ENCODE measurements at places on chromosomes 4 and X.

DNA sequence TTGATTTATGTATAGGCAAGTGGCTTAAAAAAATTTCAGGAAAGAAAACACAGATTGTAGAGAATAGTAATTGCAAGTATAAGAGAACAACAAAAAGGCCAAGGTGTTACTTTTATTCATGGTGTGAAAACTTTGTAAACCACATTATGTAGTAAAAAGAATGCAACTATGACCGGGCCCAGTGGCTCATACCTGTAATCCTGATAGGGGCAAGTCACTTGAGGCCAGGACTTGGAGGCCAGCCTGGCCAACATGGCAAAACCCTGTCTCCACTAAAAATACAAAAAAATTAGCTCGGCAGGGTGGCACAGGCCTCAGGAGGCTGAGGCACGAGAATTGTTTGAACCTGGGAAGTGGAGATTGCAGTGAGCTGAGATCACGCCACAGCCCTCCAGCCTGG, 131.7 kb downstream of the DCK start:
- ATAC-seq, result no peak

DNA sequence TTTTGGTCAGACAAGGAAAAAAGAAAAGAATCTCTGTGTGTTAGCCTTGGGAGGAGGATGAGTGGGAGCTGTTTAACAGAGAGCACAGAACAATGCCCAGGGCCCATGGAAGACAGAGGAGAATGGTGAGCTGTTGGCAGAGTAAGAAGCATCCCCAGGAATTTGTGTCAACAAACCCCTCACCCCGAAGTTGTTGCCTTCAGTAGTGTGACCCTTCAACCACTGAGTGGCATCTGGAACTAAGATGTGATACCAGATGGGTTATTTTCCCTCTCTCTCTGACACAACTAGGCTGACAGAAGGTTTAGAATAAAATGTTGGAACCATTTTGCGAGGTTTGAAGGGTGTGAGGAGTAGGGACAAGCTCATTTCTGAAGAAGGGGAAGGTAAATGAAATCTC, 25.1 kb downstream of the IGSF1 start:
- no peak for ATAC-seq

DNA sequence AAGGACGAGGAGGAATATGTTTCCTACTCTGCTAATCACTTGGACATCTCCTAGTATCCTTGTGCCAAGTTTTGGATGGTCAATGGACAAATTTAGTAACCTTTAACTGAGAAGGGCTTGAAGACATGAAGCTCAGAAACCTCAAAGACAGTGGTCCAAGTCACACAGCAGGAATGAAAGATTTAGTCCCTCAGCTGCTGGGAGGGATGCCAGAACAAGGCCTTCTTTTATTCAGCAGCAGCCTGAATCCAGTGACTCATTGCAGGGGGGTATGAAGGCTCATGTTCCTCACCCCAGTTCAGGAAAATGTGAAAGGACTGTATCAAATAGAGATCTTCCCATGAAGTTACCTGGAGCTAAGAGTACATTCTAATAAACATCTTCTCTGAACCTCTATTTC, 214.9 kb upstream of the UGT8 start:
- no peak for ATAC-seq

GRCh38 chrX:1491851-1492349, 39.2 kb upstream of the ASMTL start:
- ATAC-seq, result peak; percentile 90

- ATAC-seq, result no peak
Measured at GRCh38 chrX:20046223-20046622, 55.4 kb upstream of the BCLAF3 start.

DNA sequence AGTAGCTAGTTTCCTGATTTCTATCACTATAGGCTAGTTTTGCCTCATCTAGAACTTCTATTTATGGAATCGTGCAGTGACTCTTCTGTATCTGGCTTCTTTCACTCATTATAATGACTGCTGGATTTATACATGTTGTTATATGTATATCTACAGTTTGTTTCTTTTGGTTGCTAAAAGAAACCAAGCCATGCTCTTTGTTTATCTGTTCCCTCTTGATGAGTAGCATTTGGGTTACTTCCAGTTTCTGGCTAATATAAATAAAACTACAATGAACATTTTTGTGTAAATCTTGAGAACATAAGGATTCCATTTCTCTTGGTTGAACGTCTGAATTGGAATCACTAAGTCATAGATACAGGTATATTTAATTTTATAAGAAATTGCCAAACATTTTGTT, 73.9 kb downstream of the ARHGAP24 start:
- no peak for ATAC-seq

- ATAC-seq, result no peak
Measured at GRCh38 chrX:24153178-24153795, 3.8 kb downstream of the ZFX start.

GRCh38 chr4:95213366-95213765, 335.4 kb downstream of the UNC5C start:
- ATAC-seq, result no peak

DNA sequence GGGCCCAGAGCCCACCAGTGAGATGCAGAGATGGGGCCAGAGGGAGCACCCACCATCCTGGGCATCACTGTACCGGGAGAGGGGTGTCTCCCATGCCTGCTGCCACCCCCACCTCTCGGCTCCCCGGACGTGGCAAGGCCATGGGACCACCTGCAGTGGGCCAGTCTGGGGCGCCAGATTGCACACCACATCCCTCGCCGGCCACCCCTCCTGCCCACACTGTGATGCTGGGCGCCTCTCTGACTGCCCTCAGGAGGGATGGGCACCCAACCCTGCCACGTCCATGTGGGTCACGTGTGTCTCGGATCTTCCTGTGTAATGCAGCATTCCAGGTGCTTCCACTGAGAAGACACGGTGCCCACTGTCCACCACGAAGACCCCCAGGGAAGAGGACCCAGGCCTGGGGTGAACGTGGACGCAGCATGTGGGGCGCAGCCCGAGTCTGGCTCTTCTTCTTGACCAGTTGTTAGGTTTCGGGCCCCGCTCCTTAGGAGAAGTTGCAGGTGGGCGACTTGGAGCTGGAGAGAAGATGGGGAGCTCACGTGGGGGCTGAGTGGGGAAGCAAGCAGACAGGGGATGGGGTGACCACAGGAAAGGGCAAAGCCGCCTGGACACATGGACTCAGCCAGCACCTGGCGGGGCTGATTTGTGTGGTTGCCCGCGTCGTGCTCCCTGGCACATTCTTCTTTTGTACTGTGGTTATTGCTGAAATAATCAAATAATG, 47.7 kb downstream of the ZFYVE28 start:
- ATAC-seq, result no peak

- no peak for ATAC-seq
Measured at GRCh38 chr4:114103908-114104307, 124.5 kb upstream of the ARSJ start.

DNA sequence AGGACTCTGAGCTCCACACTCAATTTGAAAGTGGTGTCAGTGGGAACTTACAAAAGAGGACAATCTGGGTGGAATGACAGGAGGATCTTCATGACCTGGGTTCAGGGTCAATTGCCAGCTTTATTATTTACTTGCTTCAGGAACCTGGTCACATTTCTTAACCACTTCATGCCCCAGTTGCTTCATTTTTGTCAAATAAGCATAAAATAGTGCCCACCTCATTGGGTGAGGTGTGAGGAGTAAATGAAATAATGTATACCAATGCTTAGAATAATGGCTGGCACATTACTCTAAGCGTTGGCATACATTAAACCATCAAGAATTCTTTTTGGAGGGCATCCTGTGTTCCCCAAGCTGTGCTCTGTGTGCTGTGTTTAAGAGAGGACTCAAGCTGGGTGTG, 19.4 kb downstream of the VGLL1 start:
- no peak for ATAC-seq

- no peak for ATAC-seq
Measured at GRCh38 chr4:134537701-134538100, 336.1 kb upstream of the PABPC4L start.

DNA sequence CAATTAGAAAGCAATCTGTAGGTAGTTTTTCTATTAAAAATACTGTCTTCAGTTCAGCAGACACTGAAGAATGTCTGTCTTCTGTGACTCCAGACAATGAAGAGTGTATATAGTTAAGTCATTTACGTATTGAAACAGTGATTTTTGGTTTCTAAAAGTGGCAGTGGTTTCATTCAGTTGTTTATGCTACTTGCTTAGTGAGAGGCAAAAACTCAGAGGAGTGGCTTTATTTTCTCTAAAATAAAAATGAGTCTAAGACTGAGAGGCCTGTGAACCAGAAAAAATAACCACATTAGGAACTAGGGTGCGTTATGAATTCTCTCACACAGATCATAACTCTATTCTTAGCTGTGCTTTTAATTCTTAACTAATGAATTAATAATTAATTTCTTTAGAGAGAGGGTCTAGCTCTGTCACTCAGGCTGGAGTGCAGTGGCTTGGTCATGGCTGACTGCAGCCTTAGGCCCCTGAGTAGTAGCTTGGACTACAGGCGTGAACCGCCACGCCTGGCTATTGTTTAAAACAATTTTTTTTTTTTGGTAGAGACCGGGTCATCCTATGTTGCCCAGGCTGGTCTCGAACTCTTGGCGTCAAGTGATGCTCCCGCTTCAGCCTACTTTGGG, 31.4 kb downstream of the FREM3 start:
- ATAC-seq, result no peak

DNA sequence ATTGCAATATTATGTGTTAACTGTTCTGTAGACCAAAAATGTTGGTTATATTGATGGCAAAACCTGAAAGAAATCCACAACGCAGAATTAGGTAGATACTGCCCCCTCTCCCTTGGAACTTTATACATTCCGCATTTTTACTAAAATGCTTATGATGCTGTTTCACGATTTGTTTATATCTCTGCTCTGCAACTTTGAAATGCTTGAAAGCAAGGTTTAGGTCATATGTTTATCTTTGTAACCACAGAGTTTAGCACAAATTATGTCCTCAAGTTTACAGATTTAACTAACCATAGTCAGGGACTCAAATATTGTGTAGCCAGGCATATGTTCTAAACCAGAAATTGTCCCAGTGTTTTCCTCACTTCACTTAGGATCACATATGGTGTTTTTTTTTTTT, 66.1 kb upstream of the H2AZ1 start:
- no peak for ATAC-seq

GRCh38 chr4:52622564-52622963, 36.5 kb downstream of the USP46 start:
- no peak for ATAC-seq

- peak; percentile 97 for ATAC-seq
Measured at GRCh38 chr4:4524364-4524763, 17.5 kb downstream of the STX18 start.

DNA sequence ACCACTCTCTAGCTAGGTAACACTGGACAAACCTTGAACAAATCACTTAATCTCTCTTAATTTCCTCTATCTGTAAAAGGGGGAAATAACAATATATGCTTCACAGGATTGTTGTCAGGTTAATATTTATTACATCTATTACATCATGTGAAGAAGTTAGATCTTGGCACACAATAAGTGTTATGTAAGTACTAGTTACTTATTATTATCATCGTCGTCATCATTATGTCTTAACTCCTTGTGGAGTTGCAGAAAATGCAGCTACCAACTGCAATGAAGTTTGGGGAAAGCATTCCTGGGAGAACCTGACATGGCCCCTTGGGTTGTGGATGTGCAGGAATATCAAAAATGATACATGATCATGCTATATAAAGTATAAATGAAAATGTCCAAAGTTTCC, 4.8 kb upstream of the JCHAIN start:
- ATAC-seq, result no peak

- no peak for ATAC-seq
Measured at GRCh38 chr4:48863728-48864127, 32.8 kb downstream of the OCIAD1 start.

GRCh38 chr4:148016063-148016637, 284.3 kb downstream of the ARHGAP10 start:
- no peak for ATAC-seq

GRCh38 chr4:138775890-138776289, 239.7 kb upstream of the NOCT start:
- no peak for ATAC-seq

DNA sequence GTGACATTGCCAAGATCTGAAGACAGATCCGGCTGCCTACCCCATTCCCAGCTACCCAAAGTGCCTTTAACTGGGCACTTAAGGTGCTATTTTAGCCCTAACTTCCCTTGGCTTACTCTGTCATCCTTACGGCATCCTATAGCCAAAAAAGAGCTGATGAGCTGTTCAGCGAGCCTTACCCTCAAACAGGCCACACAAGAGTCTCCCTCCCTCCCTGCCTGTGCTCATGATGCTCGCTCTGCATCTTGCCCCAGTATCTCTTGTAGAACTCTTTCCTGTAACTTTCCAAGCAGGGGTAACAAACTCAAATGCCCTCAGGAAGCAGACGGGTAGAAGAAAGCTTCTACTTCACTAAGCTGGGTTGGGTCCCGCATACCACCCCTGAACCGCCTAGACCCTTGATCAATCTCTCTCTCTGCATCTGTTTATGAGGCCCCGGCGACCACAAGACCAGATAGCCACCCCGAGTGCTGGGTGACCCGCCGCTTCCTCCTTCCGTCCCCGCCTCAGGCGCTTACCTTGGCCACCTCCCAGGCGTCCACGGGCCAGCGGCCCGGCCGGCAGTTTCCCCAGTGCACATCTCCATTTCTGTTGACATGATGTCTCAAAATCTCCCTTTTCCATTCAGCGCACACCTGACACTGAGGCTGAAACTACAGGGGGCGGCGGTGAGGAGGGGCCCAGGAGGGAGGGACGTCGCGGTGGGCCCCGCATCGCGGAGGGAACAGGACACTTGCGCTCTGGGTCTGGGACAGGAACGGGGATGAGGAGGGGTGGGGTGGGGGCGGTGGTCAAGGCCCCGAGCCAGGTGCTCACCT, 663 bp downstream of the CXorf38 start:
- ATAC-seq, result peak; percentile 40

DNA sequence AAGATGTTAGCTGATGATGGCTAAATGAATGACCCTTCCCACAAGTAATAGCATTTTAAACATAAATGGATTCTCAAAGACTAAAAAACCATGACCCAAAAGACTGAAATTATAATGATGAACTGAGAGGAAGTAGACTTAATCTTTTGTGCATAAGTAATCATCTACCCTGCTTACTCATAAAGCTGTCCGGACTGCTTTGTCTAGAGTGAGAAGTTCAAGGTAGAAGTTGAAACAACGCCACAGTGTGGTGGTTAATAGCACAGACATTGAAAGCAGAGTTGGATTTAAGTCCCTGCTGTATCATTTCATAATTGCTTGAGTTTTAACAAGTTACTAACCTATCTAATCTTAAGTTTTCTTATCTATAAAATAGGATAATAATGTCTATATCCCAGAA, 346.6 kb downstream of the CENPC start:
- ATAC-seq, result no peak

- ATAC-seq, result no peak
Measured at GRCh38 chrX:155144926-155145325, 71.3 kb upstream of the VBP1 start.

- ATAC-seq, result no peak
Measured at GRCh38 chrX:16138108-16138427, 14.7 kb downstream of the GRPR start.

DNA sequence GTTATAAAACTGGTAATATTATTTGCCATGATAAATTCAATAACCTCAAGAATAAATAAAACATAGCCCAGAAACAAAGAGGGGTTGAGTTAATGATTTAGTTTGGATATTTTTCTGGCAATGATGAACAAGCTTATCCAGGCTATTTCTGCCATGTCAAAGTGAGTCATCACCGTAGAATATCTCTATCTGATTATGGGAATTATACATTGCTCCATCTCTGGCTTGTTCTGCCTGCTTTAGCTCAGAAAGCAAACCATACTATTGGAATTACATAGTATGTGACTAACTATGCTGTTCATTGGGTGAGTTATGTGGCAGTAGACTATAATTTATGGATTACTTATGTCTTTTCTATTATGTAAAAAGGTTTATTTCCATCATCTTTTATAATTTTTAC, 680.1 kb upstream of the AADAT start:
- ATAC-seq, result no peak

GRCh38 chr4:74948236-74948635, 15.3 kb downstream of the PARM1 start:
- ATAC-seq, result no peak
